ENCODE measurements at places on chromosomes 6 and 20.

DNA sequence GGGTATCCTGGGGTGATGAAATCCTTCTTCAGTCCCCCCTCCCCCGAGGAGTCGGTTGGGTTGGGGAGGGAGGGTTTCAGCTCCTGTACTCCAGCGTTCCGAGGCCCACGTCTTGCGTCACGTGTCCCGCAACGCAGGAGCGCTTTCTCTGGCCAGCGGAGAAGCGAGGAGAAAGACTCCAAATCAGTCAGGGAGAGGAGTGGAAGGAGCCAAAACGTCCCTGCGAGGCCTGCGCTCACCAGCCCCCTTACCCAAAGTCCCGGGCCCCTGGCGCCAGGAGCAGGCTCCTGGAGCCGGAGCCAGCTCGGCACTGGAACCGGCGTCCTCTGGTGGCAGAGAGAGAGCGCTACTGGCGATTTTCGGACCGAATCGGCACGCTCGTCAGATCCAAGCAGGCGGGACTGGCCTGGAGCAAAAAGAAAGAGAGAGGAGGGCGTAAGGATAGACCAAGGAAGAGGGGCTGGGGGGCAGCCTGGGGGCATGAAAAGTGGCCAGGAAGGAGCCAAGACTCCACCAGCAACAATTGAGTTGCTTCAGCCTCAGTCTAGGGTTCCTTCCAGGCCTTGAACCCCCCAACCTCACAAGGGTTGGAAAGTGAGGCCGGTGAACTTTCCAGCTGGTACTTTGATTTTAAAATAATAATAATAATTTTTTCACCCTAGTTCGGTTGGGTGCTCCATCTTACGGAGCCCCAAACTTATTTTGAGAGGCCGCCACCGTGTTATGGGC, at the start of gene GNAS:
Gene GNAS, plus strand, starts transcription at position 174 of the 729 bp plus-strand sequence.
- DNase-seq: no peak

DNA sequence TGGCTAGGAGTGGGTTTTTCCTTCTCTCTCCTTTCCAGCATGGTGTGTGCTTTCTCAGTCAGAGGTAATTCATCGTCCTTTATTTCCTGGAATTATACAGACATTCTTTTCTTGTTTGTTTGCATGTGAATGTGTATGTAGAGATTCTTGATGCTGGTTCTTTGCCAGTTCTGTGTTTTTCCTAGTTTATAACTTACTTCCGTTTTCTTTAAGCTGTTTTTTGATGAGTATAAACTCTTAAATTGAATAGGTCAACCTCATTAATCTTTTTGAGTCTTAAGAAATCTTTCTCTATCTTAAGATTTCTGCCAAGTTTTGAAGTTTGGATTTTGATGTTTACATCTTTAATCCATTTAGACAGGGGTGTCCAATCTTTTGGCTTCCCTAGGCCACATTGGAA, 38.7 kb downstream of the IGF2R start:
- DNase-seq: no peak

GRCh38 chr6:168618546-168619315, 177.7 kb downstream of the SMOC2 start:
- no peak for DNase-seq

GRCh38 chr6:81892891-81893290, 140.4 kb upstream of the TENT5A start:
- DNase-seq: no peak

- DNase-seq: no peak
These were observed 9.6 kb downstream of the CHD6 start for GRCh38 chr20:41608606-41609005.

GRCh38 chr6:112149236-112149635, 61.8 kb downstream of the FAM229B start:
- no peak for DNase-seq

- DNase-seq: no peak
These were observed 24.8 kb downstream of the LYRM2 start for GRCh38 chr6:89613790-89614189.

DNA sequence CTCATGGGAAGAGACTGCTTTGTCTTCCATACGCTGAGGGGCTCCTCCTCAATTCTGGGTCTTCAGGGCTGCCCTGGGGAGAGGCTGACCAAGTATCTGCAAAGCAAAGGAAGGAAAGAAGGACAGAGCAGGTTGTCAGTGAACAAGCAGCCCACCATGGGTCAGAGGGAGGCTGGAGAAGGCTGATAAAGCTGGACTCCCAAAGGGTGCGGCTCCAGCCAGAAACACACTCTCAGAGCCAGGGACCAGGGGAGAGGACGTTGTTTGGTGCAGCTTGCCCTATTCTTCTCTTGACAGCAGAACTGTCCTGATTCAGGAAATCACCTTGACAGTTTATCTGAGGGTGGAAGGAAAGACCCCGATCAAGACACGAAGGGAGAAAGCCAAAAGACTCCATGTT, 10.4 kb upstream of the CTCFL start:
- DNase-seq: no peak

DNA sequence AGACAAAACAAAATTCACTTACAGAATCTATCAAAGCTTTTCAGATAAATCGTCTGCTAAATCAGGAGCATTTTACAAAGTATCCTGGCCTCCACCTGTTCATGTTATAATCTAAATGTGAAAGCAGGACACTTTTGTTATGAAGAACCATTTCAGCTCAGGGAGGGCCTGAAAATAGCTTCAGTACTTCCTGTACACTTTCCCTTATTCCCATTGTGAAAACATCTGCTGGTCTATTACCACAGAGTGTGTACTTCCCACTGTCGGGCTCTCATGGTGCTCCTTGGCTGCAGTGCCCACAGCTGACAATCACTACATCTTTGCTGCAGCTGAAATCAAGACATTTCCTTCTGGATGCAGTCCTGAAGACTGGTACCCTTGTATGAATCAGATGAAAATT, 128.1 kb downstream of the OPRM1 start:
- DNase-seq: no peak

DNA sequence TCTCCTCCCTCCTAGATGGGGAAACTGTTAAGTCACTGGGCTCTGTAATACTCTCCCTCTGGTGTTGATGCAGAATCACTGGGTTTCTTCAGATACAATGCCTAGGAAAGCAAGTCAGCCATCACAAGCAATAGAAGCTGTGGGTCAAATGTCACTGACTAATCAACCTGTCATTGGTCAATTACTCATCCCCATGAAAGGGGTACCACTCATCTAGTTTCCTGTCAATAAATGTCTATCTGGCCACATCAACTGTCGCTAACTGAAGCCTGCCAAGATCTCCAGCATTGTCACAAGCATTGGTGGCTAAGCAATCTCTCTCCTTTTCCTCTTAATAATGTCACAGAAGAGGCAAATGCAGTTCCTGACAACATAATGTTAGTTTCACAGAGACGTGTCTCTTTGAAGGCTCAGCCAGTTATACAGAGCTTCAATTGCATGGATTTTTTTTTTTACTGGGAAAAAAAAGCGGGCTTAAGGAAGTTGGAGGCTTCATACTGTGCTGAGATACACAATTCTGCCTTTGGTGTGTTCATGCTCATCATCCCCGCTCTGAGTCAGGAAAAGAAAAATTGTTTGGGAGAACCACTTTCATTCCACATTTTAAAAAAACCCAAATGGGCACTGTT, 355.9 kb downstream of the BTBD9 start:
- DNase-seq: no peak

- no peak for DNase-seq
These were observed 38.9 kb upstream of the FILIP1 start for GRCh38 chr6:75532521-75532920.

GRCh38 chr6:6915219-6915618, 192.5 kb upstream of the RREB1 start:
- DNase-seq: no peak

DNA sequence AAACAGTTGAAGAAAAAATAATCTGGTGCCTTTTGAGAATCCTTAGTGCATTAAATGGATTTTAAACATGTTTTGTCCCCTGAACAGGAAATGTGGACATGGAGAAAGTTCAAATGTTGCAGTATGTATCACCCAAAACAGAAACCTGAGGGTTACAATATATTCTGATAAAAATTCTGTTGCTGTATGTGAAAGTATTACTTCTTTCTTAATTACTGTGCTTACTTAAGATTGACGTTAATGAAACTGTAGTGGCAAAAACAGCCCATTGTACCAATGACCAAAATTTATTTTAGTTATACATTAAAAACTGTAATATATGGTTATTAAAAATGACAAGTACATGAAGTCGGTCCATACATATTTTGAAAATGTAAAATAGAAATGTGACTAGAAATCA, 100.6 kb downstream of the PRDM1 start:
- DNase-seq: no peak

- DNase-seq: no peak
These were observed 124.2 kb upstream of the FAM83B start for GRCh38 chr6:54722328-54722727.

DNA sequence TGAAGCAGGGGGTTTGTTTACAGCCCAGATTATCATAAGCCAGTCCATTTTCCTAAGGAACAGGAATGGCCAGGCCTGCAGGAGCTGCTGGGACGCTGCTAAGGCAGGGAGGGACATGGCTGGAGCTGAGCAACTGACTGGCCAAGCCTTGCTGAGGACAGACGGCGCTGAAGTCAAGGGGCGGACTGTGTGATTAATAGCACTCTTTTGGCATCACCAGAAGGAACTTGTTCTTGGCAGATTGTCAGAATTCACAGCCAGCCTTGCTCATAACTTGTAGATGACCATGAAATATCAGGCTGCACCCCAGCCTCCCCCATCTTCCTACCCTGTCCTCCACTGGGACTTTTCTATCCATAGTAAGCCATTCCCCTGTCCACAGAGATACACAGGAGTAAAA, 218.8 kb upstream of the RNF24 start:
- no peak for DNase-seq

Measured in stimulated activated CD4-positive, alpha-beta T cell treated with anti-CD3 and anti-CD28 coated beads, Interleukin-15, amount 100 ng/mL, for 1 hour (primary cell).